DMS153 (cell line): ENCODE measurements at places on chromosomes 2 and 18.

DNA sequence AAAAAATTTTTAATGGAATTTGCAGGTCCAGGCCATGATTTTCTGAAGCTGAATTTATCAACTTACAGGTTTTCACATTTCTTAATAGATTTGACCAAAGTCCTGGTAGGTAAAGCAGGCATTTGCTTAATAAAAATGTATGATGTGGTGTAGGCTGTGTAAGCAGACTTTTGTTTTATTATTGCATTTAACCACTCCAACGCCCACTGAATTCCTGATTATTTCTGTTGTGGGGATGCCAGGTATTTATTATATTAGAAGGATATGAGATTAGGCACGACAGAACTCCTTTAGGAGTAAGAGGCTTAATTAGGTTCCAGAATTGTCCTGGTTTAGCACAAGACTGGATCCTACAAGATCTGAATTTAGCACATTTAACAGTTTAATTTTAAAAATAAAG, 111.1 kb downstream of the ADCYAP1 start:
- no peak for DNase-seq

GRCh38 chr2:37812414-37812813, 112.7 kb upstream of the RMDN2 start:
- no peak for DNase-seq

DNA sequence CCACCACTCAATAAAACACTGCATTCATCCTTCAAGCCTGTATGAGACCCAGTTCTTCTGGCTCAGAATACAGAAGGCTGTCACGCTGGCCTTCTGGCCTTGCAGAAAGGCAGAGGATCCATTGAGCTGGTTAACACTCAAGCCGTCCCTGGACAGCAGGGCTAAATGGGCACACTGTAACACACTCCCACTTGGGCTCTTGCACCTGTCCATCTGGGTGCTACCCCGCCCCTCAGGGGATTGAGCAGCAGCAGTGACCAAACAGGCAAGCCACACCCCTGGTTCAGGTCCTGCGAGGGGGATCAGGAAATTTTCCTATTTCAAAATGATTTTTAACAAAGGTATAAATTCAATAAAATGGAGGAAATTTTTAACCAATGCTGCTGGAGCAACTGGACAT, 936.0 kb downstream of the CNTNAP5 start:
- DNase-seq: no peak

- DNase-seq: peak; percentile 45
Measured at GRCh38 chr2:20524412-20525040, 77.7 kb downstream of the RHOB start.

- DNase-seq: no peak
Measured at GRCh38 chr2:164146441-164146840, 410.6 kb upstream of the FIGN start.

DNA sequence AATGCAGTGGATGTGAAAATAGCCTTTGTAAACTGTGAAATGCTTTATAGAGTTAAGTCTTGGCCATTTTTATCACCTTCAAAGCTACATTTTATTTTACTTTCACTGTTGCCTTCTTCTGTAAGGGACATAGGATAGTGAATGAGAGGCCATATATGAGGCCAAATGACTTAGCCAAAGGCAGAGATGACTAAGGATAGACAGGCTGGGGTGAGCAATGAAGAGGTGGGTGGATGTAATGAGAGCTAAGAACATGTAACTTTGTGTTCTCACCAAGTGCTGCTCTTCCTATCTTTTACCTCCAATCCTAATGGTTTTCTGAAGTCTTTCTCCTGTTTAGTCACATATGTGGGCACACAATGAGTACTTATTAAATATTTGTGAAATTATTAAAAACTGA, 101.9 kb downstream of the MBD5 start:
- no peak for DNase-seq

GRCh38 chr18:78794071-78794430, 185.6 kb upstream of the SALL3 start:
- DNase-seq: no peak

- peak; percentile 79 for DNase-seq
Measured at GRCh38 chr2:219446101-219446504, 11.5 kb downstream of the SPEG start.

DNA sequence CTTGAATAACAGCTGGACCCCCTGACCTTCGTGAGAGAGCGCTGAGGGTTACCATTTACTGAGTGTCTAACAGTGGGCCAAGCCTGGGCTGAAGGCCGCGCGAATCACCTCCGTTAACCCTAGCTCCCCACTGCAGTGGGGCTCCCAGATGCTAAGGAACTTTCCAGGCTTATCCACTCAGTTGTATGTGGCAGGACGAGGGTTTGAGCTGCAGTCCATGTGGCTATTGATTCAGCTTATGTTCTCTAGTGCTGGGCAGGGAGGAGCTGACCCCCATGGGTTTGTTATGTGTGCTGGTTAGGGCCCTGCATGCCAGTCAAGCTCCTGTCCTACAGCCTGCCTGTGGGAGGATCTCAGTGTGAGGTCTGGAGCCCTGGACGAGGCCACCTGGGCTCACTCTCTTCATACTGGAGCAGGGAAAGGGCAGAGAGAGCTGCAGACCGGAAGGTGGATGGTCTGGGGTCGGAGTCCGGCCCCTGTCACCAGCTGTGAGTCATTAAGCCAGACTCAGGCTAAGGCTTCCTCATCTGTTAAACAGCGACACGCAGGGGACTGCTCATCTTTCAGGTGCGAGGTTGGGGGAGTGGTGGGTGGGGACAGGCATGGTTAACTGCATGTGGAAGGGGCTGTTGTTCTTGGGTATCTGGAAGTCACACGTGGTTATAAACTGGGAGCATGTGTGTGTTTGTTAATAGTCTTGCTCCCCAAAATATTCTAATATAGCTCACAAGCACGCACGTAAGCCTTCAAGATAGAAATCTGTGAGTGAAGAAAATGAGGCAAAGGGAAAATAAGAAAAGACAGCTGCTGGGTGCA, 6.6 kb downstream of the PSD4 start:
- no peak for DNase-seq

- peak; percentile 19 for DNase-seq
Measured at GRCh38 chr2:201466050-201466675, 14.6 kb downstream of the STRADB start.

- DNase-seq: no peak
Measured at GRCh38 chr2:65357959-65358294, 74.5 kb downstream of the SPRED2 start.

DNA sequence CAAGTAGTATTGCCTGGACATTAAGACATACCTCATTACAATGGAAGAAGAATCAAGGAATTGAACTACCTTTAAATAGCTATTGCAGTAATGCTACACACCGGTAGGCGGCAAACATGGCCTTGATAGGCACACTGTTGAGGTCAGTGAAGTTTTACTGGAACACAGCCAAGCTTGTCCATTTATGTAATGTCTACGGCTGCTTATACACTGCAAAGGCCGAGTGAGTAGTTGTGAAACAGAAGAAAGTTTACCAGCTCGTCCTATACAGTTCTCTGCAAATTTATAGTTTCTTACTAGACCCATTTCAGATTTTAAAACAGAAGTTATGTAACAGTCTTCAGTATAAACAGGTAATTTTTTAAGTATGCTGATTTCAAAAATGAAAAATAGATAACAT, 38.8 kb downstream of the PPP4R1 start:
- peak; percentile 54 for DNase-seq

DNA sequence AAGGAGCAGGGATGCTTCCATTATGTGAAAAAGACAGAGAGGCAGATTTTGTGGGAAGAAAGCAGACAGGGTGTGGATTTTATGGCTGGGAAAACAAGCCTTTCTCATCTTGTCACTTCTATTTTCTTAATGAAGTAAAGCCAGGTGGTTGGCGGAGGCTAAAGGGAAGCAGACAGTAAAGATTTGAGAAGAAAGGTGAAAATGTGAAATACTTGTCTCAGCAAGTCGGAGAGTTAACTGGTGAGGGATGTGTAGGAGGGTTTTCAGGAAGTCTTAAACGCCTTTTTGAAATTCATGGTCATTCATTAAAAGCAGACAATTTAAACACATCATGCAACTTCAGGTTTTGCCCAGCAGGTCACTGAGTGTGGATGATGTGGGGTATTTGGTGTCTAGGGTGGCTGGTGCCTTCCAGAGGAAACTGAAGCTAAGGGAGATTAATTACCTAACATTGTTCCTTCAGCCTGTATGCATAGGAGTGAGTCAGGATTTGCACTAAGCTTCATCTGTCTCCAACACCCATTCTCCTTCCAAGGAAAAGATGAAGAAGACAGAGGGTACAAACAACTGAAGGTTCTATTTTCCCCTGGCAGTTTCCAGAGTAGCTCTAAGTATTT, 20.7 kb downstream of the SLC14A2 start:
- no peak for DNase-seq

DNA sequence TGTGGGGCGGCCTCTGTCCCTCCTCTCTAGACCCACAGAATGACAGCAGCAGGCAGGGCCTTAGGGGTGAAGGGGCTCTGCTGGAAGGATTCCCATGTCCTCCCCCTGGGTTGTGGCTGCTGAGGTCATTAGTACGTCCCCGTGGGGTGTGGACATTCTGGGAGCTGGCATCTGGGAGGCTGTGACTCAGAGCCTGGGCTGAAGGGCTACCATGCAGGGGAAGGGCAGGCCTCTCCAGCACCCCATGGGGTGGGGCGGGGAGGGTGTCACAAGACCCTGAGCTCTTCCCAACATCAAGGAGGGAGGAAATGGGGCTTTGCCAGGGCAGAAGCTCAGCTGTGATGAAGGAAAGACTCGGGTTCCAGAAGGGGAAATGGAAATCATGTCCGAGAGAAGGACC, 105.8 kb upstream of the SMAD2 start:
- DNase-seq: no peak

DNA sequence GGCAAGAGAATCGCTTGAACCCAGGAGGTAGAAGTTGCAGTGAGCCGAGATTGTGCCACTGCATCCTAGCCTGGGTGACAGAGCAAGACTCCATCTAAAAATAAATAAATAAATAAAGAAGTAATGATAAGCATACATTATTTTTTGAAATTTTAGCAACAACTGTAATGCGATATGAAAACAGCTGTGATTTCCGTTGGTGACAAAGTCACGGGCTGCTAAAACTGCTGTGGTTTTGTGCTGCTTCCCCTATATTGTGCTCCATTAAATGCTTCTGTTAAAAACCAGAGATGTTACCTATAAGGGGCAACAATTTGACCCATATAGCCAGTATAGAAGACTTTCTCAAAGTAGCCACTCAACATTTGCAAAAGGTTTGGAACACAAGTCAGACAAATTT, 8.3 kb downstream of the TRIM54 start:
- no peak for DNase-seq

DNA sequence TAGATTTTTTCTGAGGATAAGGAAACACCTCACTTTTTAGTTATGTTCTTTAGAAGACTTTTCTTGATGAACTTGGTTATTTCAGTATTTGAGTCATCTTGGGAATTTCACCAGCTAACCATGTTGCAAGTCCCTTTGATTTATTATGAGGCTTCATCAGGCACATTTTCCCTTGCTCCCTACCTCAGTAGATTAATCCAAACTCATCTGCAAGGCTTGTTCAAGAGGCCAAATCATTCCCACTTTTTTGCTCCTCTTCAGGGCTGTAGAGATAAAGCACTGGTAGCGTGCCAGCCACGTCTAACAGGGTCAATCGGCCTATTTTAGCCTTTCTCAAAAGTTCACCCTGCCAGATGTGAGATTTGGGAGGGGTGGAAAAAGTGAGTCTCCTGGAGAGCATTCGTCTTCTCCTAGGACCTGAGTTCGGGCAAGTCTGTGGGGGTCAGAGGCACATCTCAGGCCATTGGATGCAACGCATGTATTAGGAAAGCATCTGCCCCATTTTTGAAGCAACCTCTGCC, 120.3 kb downstream of the RDH14 start:
- DNase-seq: no peak

DNA sequence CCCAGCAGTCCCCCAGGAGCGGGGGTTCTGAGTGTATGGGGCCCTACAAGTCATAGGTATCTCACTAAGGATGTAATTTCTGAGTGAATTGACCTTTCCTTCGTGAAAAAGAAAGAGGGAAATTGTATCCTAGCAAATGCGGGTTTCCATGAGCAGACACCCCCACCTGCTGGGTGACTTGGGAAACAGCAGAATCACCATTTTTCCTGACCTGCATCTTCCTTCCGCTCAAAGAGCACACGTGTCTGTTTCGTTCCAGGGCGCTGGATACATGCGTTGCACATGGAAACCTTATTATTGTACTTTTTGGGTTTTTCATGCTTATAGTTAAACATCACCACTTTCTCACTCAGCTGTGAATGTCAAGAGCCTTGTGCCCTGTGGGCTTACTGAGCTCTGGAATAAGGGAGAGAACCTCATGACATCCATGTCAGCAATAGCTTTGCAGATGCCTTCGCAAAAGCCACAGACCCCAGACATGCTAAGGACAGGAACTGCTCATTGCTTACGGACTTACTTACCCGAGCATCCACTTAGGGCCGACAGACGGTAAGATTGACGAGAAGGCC, 132.8 kb downstream of the TPO start:
- DNase-seq: peak; percentile 19

DNA sequence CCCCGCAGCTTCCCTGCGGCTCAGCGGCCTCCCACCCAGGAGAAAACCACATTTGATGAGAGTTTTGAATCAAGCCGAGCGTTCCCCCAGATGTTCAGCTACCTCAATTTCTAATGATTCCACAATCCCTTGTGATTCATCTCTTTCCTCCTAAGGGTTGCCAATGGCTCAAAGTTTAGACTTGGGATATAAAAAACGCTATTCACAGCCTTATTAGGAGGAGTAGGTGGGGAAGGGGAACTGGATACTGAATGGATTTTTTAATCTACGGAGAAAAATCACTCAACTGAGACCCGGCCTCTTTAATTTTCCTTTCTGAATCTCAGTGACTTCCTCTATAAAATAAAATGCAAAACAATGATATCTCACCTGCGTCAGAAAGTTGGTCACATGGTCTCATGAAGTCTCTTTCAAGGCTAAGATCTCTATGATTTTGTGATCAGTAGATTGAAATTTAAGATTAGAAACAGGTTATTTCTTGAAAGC, 192.6 kb upstream of the TCF4 start:
- no peak for DNase-seq

DNA sequence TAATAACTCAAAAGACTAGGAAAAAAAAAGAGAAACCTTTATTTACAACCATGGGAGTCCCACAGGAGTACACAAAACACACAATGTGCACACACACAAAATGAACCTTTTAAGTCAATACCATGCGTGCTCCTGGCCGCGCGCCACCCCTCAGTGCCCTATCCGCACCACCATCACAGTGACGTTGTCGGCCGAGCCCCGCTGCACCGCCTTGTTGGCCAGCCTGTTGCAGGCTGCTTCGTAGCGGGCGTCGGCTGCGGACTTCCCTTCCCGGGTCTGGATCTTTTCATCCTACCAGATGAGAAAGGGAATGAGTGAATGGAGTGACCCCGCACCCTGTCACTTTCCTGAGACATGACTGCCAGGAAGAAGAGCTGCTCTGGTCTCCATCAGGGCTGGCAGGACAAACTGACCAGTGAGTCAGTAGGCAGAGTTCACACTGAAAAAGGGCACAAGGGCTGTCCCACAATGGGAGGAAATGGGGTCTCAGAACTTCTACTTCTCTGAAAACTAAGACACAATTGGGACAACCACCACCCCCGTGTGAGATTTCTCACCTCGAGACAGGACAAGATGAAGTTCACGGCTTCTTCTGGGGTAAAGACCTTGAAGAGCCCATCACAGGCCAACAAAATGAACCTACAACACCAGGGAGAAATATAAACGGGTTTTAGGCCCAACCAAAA, 11.8 kb downstream of the ERFE start:
- peak; percentile 55 for DNase-seq
